ENCODE measurements at places on chromosomes 11 and 22.

DNA sequence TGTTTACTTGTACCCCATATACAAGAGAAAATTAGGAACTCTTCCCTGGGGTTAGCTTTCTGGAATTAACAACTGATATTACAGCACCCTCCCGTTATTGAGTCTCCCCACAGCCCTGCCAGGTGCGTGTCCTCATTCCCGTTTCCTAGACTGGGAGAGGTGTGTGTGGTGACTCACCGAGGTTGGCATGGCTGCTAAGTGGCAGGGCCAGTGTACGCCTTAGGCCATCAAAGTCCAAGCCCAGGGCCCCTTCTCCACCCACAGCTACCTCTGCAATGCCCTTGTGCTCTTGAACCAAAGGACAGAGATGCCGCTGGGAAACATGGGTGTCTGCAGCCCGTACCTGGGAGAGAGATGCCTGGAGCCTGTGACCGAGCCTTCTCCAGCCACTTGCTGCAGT lies 12.3 kb downstream of the IFT27 start:
- no peak for DNase-seq

GRCh38 chr11:16945671-16946469 lies 68.3 kb downstream of the PLEKHA7 start:
- DNase-seq = peak; percentile 74

GRCh38 chr22:45261407-45262088 lies 20.9 kb upstream of the KIAA0930 start:
- no peak for DNase-seq

- DNase-seq = no peak
Observed at GRCh38 chr11:18071098-18071705, 25.1 kb upstream of the TPH1 start.

DNA sequence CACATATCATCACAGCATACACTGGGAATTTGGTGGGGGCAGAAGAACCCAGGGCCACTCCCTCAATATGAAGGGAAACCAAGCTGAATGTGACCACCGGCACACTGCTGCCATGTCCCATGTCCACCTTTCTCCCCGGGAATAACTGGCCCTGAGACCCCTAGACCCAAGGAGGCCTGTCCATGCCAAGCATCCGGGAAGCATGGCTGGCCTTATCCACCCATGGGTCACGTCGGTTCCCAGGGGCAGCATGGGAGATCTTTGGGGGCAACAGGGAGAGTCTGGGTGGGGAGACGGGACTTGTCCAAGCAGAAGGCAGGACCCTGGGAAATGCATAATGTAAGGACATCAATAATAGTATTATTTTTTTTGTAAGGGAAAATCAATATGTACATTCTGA lies 10.4 kb upstream of the MIEF1 start:
- no peak for DNase-seq

DNA sequence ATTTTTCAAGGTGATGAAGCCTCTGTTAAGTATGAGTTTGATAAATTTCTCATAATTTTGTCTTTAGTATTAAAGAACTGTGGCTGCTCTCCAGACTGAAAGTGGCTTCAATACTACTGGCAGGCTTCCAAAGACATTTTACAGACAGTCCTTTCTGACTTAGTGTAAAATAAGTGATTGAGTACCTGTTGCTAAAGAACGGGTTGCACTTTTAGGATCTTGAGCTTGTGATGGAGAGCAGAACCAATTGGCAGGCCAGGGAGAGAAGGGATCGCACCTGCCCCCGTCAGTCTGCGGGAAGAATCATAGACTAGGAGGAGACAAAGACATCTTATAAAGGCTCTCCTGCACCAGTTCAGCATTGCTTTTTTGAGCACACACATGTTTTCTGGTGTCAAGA lies 4.4 kb downstream of the NCAM1 start:
- DNase-seq = no peak

- DNase-seq = no peak
Observed at GRCh38 chr11:30619767-30620166, 33.6 kb upstream of the MPPED2 start.

DNA sequence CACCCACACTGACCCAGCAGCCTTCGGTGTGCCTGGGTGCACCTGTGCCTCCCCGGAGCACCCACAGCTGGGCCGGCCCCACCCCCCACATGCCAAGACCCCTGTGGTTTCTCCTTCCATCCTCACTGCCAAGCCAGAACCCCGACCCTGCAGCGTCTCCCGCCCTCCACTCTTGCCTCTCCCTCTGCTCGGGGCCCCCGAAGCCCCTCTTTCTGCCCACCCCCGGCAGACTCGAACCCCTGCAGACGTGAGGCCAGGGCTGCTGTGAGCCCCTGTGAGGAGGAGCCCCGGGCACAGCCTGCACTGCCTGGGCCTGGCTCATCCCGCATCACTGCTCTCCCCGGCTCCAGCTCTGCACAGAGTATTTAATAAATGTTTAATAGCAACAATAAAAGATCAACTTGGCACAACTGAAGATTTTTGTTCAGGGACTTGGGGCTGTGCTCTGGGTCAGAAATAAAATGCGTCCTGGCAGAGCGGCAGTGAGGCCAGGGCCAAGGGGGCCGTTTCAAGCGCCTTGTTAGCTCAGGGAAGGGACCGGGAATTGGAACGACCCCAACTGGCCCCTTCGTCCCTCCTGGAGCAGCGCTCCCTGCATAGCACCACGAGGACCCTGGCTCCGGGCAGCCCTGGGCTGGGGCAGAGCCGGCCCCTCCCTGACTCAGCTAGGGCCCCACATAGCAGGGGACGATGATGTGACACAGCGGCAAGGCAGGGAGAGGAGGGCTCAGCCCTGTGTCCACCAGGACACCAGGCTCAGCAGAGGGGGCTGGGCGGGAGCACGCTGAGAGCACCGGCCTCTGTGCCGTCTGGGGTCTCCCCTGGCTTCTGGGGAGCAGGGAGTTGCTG lies 520.8 kb downstream of the BRD1 start:
- no peak for DNase-seq

- no peak for DNase-seq
Observed at GRCh38 chr11:78171951-78172350, 16.5 kb downstream of the KCTD21 start.

- no peak for DNase-seq
Observed at GRCh38 chr11:93746101-93746500, 4.6 kb downstream of the C11orf54 start.

DNA sequence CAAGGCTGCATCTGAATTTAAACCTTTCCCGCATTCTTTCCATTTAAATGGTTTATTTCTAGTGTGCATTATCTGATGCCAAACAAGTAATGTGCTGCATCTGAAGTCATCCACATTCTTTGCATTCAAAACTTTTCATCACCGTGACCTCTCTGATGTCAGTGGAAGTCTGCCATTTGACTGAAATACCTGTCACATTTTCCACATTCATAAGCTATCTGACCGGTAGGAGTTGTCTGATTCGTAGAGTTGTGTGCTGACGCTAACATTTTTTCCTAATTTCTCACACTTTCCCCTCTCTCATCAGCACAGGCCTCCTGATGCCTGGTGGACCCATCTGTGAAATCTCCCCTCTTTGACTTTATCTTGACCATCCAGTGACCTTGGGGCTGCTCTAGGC lies 79.9 kb upstream of the BARX2 start:
- DNase-seq = no peak

DNA sequence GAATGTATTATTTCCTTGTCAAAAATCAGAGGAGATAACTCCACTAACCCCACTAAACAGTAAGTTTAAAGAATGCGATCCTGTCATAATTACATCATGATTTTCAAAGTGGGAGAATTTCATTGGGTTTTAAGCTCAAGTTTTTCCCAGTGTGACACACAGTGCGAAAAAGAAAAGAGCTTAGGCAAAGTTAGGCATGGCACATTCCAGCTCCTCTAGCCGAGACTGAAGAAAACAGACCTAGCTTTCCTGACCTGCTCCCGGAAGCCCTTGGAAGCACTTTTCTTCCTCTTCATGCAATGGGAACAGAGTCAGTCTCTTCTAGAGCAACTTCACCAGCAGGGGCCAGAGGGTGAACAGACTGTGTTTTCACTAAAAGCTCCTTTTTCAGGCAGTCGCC lies 76.6 kb upstream of the AKIP1 start:
- DNase-seq = no peak

GRCh38 chr11:116263019-116263418 lies 509.8 kb downstream of the BUD13 start:
- DNase-seq = no peak

GRCh38 chr11:114270531-114271270 lies 25.5 kb upstream of the NNMT start:
- DNase-seq = no peak
